ENCODE measurements at places on chromosomes 2 and 18. TPM values are rescaled to one million over a fixed set of nuclear protein-coding genes. Genes with fewer than 3 reads are reported as not detected.

The VIT gene
- total RNA-seq = not detected

The SCTR gene
- total RNA-seq = not detected

The FAM237A gene
- not detected for total RNA-seq

The ALPG gene
- total RNA-seq = not detected

The KCNG2 gene
- not detected for total RNA-seq

Data from glomerular endothelial cell (primary cell).